ENCODE measurements at places on chromosomes 11 and 22.
A peak's percentile ranks its signal among the peaks of the same experiment; 100 is the strongest.

- DNase-seq: no peak
Observed at GRCh38 chr22:17283423-17283822, 64.2 kb upstream of the ADA2 start.

GRCh38 chr22:25098445-25099081 is 101.1 kb upstream of the CRYBB3 start:
- no peak for DNase-seq

DNA sequence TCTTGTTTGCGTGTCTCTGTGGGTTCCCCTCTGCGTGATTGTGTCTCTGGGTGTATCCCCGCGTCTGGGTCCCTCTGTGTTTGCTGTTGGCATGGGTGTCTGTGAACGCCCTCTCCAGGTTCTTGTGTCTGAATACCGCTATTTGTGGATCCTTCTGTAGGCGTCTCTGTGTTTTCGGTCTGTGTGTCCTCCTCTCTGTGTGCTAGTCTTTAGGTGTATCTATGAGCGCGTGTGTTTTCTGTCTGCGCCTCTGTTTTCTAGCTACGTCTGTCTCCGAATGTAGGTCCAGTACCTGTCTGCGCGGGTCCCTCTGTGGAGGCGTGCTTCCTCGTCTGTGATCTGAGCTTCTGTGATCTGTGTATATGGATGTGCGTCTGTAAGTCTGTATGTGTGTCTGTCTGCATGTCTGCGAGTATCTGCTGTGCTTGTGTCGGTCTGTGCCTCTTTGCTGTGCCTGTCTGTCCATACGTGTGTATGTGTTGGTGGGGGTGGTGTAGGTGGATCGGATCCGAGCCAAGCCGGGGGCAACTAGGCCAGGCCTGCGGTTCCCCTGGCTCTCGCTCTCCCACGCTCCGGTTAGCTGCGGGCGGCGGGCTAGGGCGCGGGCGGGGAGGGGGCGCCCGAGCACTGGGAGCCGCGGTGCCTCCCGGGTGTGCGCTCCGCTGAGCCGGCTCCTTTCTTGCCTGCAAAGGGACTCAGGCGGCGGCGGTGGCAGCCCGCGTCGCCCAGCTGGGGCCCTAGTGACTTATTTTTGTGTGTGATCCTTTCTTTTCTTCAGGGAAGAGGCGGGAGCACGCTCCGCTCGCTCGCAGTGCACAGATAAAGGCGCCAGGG is 105.3 kb upstream of the E2F8 start:
- no peak for DNase-seq

GRCh38 chr11:27309046-27309445 is 54.0 kb downstream of the CCDC34 start:
- no peak for DNase-seq

- no peak for DNase-seq
Observed at GRCh38 chr22:30288419-30289140, 725 bp downstream of the CASTOR1 start.

DNA sequence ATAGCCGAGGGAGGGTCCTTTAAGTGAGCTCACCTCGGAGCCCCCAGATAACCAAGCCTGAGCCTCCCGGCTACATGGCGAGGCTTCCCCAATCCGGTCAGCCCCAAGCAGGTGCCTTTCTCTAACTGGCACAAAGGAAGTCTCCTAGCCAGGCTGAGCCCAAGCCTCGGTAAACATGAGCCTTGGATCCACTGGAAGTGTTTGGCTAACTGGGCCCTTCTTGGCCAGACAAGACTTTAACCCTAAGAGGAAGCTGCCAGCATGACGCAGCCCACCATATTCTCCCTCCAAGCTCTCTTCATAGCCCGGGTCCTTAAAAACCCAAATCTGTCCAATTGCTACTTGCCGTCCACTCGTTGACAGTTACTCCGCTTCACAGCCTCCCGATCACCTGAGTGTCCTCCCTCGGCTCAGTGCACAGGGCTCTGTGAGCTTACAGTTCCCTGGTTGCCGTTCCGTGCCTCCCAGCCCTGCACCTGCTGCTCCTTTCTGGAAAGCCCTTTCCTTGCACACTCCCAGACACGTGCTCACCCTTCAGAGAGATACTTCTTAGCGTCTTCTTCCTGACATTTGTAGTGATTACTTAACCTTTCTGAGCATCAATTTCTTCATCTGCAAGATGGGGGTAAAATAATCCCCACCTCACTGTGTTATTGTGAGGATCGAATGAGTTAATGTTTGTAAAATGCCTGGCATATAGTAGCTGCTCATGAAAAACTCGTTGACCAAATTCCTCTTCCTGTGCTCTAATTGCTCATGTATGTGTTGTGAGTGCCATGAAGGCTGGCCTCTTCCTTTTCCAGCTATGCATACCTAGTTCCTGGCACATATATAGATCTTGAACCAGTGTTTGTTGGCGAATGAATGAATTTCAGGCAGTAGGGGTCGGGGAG is 25.6 kb downstream of the TXN2 start:
- no peak for DNase-seq

- no peak for DNase-seq
Observed at GRCh38 chr11:101428918-101429317, 154.9 kb downstream of the TRPC6 start.

GRCh38 chr11:2138431-2139122 is 612 bp downstream of the IGF2 start:
- peak; percentile 48 for DNase-seq

- no peak for DNase-seq
Observed at GRCh38 chr11:73323464-73323863, 15.4 kb downstream of the ARHGEF17 start.

DNA sequence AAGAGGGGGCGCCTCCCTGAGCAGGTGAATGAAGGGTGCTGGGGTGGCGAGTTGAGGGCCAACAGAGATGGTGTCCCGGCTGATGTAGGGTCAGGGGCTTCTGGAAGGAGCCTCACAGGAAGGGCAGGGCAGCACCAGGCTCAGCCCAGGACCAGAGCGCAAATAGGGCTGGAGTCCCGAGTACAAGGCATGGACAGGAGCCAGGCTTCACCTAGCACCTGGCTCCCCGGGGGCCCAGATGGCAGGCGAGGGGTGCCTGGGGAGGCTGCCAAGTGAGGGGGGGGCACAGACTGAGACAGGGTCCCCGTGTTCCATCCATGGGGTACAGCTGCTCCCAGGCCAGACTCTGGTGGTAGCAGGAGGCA is 105.8 kb downstream of the KCNQ1 start:
- no peak for DNase-seq

- no peak for DNase-seq
Observed at GRCh38 chr11:105189581-105189980, 50.0 kb upstream of the CARD18 start.

DNA sequence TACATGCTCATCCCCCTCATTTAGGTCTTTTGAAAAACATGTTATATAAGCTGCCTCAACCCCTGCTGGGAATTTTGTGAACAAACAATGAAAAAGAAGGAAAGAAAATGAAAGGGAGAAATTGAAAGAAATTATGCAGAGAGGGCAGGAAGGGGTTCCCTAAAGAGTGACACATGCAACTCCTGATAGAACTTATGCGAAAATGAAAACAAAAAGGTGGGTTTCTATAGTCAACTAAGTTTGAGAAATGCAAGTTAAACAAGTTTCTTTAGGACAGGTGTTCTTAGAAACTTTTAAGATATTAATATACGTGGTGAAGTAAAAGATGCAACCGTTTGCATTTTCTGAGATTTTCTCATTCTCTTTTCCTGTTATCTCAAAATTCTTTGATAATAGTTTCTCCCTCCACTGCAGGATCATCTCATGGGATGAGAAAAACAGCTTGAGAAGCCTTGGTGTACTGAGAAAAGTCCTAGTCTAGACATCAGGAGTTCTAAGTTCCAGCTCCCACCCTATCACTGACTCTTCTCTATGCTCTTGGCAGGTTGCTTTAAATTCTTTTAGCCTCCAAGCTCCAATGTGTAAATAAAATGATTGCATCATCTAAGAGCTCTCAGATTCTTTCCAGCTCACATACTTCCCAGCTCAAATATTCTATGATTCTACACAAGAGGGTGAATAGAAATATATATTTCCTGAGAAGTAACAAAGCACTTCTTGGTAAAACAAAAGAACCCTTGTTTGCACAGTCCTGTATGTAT is 109.2 kb downstream of the FAM76B start:
- DNase-seq: no peak

DNA sequence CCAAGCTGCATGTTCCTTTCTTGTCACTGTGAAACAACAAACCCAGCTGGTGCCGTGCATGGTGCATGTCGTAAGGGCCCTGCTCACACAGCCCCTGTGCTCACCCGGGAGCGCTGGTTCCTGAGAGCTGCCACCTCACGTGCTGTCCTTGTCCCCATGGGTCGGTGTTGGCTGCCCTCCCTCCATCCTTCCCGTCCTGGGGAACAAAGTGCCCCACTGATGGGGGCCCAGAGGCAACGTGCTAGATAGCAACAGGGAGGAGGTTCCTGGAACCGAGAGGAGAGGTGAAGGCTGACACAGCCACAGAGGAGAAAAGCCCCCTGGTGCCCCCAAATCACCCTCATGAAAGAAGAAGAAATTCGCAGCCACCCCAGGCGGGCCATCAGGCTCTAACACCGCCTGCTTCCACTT is 56.6 kb upstream of the SLC22A12 start:
- no peak for DNase-seq

DNA sequence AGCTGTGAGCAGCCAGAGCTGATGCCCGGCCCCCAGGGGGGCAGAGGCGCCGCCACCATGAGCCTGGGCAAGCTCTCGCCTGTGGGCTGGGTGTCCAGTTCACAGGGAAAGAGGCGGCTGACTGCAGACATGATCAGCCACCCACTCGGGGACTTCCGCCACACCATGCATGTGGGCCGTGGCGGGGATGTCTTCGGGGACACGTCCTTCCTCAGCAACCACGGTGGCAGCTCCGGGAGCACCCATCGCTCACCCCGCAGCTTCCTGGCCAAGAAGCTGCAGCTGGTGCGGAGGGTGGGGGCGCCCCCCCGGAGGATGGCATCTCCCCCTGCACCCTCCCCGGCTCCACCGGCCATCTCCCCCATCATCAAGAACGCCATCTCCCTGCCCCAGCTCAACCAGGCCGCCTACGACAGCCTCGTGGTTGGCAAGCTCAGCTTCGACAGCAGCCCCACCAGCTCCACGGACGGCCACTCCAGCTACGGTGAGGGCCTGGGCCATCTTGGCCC is 6.1 kb downstream of the CDC42EP1 start:
- peak; percentile 77 for DNase-seq

- DNase-seq: no peak
Observed at GRCh38 chr22:19958083-19959042, 16.7 kb upstream of the TXNRD2 start.

DNA sequence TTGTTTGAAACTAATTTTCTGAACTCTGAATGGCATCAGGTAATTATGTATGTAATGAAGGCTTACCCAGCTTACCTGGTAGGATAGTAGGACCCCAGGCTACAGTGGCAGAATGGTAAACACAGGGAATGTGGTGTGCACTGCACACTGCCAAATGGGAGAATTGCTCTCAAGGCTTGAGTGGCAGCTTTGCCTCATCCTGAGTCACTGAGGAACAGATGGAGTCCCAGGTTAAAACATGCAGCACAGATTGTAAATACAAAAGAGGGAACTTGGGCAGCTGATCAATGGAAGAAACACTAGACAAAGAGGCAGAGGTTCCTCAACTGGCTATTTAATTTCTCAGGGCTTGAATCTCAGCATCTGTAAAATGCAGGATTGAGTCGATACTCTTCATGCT is 24.4 kb downstream of the GPR83 start:
- no peak for DNase-seq

- no peak for DNase-seq
Observed at GRCh38 chr22:31776231-31776630, 22.4 kb downstream of the DEPDC5 start.

DNA sequence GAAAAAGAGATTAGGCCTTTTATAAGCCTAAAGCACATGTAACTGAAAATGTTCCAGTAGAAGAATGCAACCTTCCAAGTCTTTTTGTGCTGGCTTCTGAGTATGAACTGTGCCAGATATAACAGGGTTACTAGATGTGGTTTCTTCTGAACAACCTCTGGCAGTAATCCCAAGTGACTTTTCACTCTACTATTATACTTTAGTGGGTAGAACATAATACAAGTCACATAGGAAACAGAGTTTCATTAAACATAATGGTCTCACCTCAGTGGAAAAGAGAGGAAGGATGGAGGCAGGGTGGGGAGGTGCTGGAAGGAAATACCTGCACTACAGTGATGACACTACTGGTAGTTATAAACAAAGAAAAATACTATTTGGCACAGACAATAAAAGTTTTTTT is 81.3 kb downstream of the PHF21A start:
- DNase-seq: no peak

- no peak for DNase-seq
Observed at GRCh38 chr11:3926458-3927095, 71.1 kb downstream of the STIM1 start.

- no peak for DNase-seq
Observed at GRCh38 chr22:46471901-46472721, 65.3 kb downstream of the CELSR1 start.

GRCh38 chr22:27880778-27881394 is 38.2 kb downstream of the PITPNB start:
- peak; percentile 60 for DNase-seq

GRCh38 chr22:30822216-30823014 is 127.7 kb downstream of the OSBP2 start:
- DNase-seq: no peak

GRCh38 chr22:45682064-45682463 is 10.4 kb downstream of the ATXN10 start:
- no peak for DNase-seq

- DNase-seq: peak; percentile 59
Observed at GRCh38 chr11:10305964-10306918, 1.4 kb downstream of the ADM start.
